ENCODE measurements at places on chromosomes 6 and 20. TPM values are rescaled to one million over a fixed set of nuclear protein-coding genes. Genes with fewer than 3 reads are reported as not detected.

Gene PI16
- 24.7 TPM for total RNA-seq

Gene SNPH
- total RNA-seq: 9.0 TPM

Gene EFCAB8
- 4.9 TPM for total RNA-seq

Gene PHACTR3
- total RNA-seq: 0.94 TPM

Gene ZC3H12D
- 2.1 TPM for total RNA-seq

Gene TXLNB
- total RNA-seq: 4.1 TPM

Gene ORC3
- total RNA-seq: 38.8 TPM

Gene IRAK1BP1
- 16.1 TPM for total RNA-seq

Gene GSTA3
- 26.7 TPM for total RNA-seq

Gene EBF4
- 14.2 TPM for total RNA-seq

Gene EPB41L1
- 65.3 TPM for total RNA-seq

Gene COL9A1
- 1.5 TPM for total RNA-seq

Gene IL17F
- not detected for total RNA-seq

Gene FAM83B
- 1.6 TPM for total RNA-seq

Gene PTCHD4
- total RNA-seq: 0.68 TPM

Measured in testis (tissue), 5 donors.